Stimulated activated CD8-positive, alpha-beta memory T cell treated with anti-CD3 and anti-CD28 coated beads, Interleukin-4, amount 100 ng/mL, for 4 hours (primary cell): ENCODE measurements at places on chromosomes 1 and 21.

GRCh38 chr1:211603191-211603701 is 24.3 kb upstream of the SLC30A1 start:
- no peak for DNase-seq

GRCh38 chr1:164685266-164686035 is 126.5 kb downstream of the PBX1 start:
- no peak for DNase-seq

DNA sequence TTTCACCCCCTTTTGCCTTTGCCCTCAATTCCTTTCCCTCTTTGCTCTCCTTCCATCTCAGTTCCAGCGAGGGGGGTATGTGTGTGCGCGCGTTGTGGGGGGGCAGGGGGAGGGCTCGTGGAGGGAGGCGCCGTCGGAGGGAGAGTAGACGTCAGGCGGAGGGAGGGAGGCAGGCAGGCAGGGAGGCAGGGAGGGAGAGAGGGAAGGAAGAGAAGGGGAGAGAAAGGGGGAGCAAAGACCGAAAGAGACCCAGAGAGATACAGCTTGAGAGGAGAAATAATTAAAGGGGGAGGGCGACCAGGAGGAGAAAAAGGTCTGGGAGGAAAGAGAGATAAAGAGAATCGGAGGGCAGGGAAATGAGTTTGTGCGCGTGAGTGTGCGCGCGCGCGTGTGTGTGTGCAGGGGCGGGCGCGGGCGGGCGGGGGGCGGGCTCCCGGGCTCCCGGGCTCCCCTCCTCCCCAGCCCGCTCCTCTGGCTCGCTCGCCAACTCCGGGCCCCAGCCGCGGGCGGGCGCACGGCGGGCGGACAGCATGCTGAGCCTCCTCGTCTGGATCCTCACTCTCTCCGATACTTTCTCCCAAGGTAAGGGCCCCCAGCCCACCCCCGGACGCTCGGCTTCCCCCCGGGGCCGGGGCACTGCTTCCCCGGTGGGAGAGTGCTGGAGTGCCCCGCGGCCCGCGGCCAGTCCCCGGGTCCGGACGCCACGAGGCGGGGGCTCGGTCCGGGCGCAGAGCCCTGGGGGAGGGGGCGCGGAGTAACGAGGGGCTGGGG is at the start of gene KIRREL1:
TSS of gene KIRREL1 (plus strand) at position 499 of the 771 bp plus-strand sequence. CDS start at position 531, 32 bp downstream.
- DNase-seq: no peak

DNA sequence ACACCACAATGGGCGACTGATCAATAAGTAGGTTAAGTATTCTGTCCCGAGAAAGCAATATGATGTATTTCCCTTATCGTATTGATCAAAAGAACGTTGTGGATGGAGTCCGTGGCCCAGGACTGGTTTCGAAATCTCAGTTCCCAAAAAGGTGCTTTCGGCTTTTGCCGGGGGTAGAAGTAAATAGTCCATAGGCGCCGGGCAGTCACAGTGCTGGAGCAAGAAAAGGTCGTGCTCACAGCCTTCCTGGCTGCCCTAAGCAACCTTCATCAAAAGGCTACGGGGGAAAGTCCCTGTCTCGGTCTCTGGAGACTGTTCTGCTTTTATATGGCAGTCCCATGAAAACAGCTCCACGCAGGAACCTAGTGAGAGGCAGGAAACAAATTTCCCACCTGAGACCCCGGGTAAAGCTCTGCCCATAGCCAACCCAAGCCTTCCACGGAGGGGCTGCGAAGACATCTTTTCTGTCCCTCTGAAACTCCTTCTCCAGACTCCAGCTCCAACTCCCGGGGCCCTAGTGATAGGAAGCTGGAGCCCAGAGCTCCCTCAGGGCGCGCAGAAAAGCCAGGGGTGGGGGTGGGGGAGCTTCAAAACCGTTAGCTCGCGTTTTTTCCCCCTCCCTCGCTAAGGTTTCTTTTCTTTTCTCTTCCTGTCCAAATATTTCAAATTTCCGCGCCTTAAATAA is 7.0 kb downstream of the CDKN2C start:
- DNase-seq: no peak

DNA sequence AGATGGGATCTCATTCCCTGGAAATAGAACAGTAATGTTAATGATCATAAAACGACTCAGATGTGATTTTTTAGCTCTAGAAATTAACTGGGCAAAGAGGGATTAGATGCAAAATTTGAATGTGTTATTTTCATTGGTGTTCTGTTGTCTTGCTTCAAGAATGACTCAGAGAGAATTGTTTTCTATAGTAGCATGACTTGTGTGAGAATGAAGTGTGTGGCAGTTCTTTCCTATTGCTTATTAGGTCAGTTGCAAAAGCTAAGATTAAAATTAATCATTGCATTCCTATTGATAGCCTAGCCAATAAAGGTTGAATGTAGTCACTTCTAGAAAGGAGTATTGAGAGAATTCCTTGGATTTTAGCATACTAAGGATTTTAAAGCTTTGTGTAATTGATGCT is 22.9 kb downstream of the SPEN start:
- DNase-seq: no peak

DNA sequence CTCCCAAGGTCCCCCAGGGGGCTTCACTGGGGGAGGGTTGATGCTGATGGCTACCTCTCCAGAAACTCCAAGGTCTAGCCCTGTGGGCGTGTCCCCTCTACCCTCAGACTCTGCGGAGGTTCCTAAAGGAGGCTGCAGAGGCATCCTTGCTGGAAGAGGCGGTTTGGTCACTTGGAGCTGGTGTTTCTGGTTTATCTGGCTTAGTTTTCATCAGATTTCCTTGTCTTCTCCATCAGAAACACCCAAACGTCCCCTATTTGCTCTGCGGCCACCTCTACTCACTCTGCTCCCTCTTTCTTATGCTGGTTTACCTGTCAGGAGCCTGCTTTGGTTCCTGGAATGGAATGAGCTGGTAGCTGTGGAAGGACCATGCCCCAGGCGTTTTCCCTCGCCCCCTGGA is 2.5 kb downstream of the PKP1 start:
- DNase-seq: no peak

GRCh38 chr1:171210355-171210754 is 25.3 kb downstream of the FMO2 start:
- DNase-seq: no peak

DNA sequence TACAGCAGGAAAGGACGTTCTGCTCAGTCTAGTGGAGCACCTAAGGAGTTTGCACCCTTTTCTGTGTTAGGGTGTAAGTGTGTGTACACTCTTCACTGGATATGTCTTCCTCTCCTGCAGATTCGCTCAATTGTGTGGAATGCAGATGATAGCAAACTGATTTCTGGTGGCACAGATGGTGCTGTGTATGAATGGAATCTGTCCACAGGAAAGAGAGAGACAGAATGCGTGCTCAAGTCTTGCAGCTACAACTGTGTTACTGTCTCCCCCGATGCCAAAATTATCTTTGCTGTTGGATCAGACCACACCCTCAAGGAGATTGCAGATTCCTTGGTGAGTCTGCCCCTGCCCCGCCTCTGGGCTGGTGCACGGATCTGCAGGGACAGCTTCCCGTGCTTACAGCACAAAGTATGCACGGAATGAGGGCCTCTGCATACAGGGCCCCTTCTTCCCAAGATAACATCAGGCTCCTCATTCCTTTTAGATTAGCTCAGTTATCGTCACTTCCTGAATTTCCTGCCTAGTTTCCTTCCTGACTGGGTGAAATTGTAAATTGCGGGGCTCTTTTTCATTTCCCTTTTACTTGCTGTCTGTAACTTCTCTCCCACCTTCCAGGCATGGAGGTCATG is 34.6 kb downstream of the CFAP57 start:
- no peak for DNase-seq

DNA sequence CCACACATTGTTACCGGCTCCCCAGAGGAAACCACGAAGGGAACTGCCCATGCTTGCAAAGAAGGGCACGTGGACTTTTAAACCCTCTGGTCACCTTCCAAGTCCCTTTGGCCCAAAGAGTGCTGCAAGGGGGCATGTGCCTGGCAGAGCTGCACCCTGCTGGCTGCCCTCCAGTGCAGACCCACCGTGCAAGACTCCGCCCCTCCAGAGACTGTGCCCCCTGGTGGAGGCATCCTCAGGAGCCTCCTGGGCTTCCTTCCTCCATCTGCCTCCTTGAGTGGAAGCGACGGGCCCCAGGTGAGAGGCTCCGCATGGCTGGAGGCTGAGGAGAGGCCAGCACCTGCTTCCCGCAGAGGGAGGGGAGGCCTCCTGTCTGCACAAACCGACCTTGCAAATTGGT is 100.6 kb downstream of the CRYAA start:
- no peak for DNase-seq

DNA sequence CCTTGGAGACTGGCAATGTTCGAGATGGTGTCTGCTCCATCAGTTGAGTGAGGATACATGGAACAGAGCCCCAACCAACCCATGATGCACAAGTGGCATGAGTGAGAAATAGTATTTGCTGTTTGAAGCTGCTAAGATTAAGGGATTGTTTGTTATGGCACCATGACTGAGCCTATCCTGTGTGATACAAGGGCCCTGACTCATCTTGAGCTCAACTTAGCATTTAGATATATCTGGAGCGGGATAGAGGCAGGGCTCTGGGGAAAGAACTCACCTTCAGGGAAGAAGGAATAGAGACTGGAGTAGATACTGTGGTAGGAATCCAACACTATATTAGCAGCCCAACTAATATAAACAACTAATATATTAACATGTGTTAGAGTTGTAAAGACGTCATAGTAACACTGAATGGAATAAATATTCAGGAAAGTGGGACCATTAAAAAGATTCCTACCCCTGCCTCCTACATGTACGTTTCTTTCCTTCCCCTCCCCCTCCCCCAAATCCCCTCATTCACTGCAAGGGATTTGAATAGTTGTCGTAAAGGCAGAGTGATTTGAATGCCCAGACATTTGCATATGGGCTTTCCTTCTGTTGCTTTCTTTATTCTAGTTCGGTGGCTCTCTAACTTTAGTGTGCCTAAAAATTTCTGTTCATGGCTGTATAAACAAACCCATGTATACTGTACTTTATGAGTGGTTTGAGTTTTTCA is 106.6 kb upstream of the POU3F1 start:
- DNase-seq: no peak

GRCh38 chr1:151635479-151636072 is 23.7 kb downstream of the SNX27 start:
- no peak for DNase-seq

GRCh38 chr1:184790642-184791549 is 36.2 kb upstream of the EDEM3 start:
- DNase-seq: no peak

- no peak for DNase-seq
Observed at GRCh38 chr1:178538192-178538916, 25.4 kb downstream of the TEX35 start.

DNA sequence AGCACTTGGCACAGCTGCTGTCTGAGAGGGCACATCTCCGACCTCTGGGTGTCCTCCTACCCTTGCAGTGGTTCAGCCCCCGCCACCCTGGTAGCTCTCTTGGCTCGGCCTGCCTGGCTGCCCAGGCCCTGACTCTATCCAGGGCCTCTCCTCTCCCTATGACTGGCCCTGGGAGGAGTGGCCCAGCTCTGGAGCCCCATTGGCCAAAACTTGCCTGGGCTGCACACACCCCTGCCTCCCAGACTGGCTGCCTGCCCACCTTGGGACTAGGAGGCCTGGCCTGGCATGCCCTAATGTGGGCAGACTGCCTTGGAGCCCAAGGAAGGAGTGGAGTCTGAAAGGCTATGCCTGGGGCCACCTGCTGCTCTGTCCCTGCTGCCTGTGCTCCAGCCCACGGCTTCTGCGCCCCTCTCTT is 33.6 kb downstream of the ACOT11 start:
- DNase-seq: no peak
